H9 (cell line): ENCODE measurements at places on chromosomes 11 and 22. TPM values are rescaled to one million over a fixed set of nuclear protein-coding genes. Genes with fewer than 3 reads are reported as not detected.
A peak's percentile ranks its signal among the peaks of the same experiment; 100 is the strongest.

TEX12 gene
- 0.22 and 0.31 TPM in 2 replicates for total RNA-seq

GRCh38 chr11:38582756-38583155 lies 1984.7 kb upstream of the RAG2 start:
- no peak for DNase-seq

DNA sequence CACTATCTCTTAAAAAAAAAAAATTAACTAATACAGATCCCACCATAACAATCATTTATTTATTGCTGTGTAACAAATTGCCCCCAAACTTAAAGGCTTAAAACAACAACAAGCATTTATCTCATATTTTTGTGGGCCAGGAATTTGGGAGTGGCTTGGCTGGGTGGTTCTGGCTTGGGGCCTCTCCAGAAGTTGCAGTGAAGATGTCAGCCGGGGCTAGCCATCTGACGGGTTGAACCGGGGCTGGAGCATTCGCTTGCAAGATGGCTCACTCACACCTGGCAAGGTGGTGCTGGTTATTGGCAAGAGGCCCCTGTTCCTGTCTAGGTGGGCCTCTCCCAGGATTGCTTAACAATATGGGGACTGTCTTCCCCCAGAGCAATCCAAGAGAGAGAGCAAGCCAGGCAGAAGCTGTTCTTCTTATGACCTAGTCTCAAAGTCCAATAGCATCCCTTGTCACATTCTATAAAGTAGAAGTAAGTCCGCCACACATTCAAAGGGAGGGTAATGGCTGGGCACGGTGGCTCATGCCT lies 29.5 kb downstream of the ACO2 start:
- DNase-seq = no peak

KLHL22 gene
- total RNA-seq = 11.9 and 12.7 TPM in 2 replicates

GRCh38 chr11:115544422-115544948 lies 40.3 kb upstream of the CADM1 start:
- DNase-seq = no peak

DNA sequence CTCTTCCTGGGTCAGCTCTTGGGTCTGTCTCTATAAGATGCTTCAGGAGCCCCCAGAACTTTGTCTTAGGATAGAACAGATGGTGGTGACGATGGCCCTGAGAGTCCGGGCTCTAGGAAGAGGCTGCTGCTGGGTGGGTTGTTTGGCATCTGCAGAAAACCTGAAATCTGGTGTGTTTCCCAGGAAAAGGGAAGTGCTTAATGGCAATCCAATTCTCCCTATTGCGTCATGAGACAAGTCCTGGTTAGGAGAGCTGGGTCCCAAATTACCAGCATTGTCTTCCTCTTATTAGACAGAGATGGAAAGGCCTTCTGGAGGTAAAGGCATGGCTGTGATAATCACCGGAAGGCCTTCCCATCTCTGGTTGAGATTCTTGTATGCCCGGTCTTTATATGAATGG lies 48.9 kb upstream of the GRAMD1B start:
- no peak for DNase-seq

GRCh38 chr11:64834723-64835615 lies 9.5 kb downstream of the CDC42BPG start:
- no peak for DNase-seq

DNA sequence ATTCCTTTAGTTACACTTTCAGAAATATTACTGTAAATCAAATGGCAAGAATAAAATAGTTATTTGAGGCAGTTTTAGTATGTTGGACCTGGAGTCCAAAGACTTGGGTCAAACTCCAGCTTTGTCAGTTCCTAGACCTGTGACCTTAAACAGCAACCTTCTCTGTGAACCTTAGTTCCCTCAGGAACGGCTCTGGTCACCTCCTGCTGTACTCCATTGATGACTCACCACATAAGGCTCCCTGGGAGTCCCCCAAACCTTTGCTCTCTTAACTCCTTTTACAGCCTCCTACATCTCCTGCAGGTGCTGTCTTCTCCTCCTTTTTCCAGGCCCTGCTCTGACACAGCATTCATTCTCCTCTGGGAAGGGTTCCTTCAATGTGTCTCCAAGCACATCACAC lies 29.1 kb downstream of the LIMK2 start:
- no peak for DNase-seq

- DNase-seq = peak; percentile 57
Observed at GRCh38 chr11:34565417-34566207, 52.0 kb upstream of the ELF5 start.

- no peak for DNase-seq
Observed at GRCh38 chr11:78535920-78536319, 38.7 kb downstream of the NARS2 start.

PGA5 gene
- total RNA-seq = 0.33 TPM in 1 of 2 replicates, not detected in the other

MUC5AC gene
- total RNA-seq = not detected in 2 replicates

OR5A1 gene
- not detected in 2 replicates for total RNA-seq

CDKN1C gene
- 15.4 and 17.8 TPM in 2 replicates for total RNA-seq

DNA sequence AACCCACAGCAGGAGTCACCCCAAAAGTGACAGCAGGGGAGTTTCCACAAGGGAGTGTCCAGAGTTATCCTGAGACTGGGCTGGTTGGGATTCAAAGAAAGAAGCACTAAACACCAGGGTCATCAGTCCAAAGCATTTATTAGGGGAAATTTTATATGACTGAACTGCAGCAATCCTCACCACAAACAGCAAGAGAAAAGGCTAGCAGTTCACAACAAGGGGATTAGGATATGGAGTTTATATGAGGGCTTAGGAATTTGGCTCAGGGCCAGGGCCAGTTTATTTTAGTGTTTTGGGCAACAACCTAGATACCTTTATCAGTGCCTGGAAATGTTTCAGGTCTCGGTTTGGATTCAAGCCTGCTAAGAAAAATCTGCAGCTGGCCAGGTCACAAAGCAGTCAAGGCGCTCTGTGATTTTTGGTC lies 4.6 kb upstream of the TMEM126A start:
- DNase-seq = no peak

GRCh38 chr11:111320728-111321568 lies 22.6 kb downstream of the POU2AF3 start:
- no peak for DNase-seq

XKR3 gene
- 0.22 TPM in 1 of 2 replicates, not detected in the other for total RNA-seq

GRCh38 chr22:22452211-22452610 lies 56.3 kb downstream of the ZNF280B start:
- DNase-seq = no peak

TPST2 gene
- total RNA-seq = 50.1 and 52.2 TPM in 2 replicates

PGR gene
- 0.02 and 0.07 TPM in 2 replicates for total RNA-seq

- DNase-seq = no peak
Observed at GRCh38 chr22:23094695-23095681, 24.7 kb downstream of the GNAZ start.

- no peak for DNase-seq
Observed at GRCh38 chr22:40878922-40879321, 17.0 kb upstream of the DNAJB7 start.

DNA sequence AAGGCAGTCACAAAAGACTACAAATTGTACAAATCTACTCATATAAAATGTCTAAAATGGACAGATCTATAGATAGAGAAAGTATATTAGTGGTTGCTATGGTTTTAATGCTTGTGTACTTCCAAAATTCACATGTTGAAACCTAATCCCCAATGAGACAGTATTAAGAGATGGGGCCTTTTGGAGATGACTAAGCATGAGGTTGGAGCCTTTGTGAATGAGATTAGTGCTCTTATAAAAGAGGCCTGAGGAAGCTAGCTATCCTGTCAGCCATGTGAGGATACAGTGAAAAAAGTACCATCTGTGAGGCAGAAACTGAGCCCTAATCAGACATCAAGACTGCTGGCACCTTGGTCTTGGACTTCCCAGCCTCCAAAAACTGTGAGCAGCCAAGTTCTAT lies 82.6 kb downstream of the CYP2R1 start:
- DNase-seq = no peak

DNA sequence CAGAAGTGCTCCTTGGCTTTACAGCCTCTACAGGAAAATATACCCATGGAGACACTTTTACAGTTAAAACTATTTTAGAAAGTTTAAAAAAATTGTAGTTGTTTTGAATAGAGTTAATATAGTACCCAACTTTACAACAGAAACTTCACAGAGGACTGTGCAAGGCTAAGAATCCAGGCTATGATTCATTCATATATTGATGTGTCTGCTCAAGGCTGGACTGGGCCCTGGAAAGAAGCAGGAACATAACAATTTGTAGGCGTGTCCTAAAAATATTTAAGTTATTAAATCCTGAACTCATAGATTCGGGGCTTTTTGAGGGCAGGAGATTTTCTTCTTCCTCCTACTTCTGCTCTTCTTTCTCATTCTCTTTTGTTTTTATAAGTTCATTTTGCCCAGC lies 291.5 kb upstream of the CCDC179 start:
- no peak for DNase-seq

HINFP gene
- total RNA-seq = 42.1 and 42.4 TPM in 2 replicates

CCDC73 gene
- 0.04 TPM in 1 of 2 replicates, not detected in the other for total RNA-seq

GRCh38 chr11:113256431-113257202 lies 57.8 kb upstream of the TTC12 start:
- DNase-seq = no peak

DNA sequence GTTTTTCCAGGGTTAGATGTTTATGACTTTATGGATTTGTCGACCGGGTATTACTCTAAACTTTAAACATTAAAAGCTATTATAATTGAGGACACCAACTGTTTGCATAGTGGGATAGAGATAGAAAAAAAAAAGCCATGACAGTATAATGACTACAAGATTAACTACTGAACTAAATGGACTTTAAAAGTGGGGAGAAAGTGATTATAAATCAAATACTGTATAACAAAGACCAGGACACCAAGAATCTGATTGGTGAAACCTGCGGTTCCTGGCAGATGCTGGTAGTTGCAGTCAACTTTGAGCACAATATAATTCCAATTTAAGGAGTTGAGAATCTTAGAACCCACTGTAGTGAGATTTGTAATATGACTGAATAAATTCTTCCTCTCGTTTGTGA lies 2.5 kb downstream of the CRKL start:
- no peak for DNase-seq

VPREB1 gene
- total RNA-seq = not detected in 2 replicates

DNA sequence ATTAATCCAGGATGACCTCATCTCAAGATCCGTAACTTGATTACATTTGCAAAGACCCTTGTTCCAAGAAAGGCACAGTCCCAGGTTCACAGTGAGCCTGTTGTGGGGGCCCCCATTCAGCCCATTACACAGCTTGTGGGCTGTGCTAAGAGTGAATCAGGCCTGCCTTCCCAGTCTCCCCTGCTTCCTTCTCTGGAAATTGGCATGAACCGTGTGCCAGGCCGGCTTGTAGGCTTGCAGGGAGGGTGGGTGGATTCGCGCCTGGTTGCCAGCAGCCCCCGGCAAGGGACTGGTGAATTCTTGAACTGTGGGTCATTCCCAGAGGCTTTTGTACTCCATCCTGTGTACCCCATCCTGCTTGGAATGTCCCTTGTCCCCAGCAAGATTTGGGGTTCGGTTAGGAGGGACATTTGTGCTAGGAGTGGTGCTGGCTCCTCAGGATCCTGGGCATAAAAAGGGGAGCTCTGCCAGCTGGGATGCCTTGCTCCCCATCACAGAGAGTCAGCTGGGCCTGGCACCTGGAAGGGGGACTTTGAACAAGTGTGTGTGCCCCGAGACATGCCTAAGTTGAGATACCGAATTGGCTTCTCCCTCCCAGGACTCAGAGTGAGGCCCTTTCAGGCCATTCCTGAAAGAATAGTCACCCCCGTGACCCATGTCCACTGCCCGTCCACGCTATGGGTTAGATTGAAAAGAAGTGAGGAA lies 818.2 kb downstream of the BRD1 start:
- DNase-seq = peak; percentile 12

KCTD14 gene
- total RNA-seq = 12.5 and 13.8 TPM in 2 replicates
